Naive thymus-derived CD8-positive, alpha-beta T cell (primary cell): ENCODE measurements at places on chromosomes 2 and 18.

DNA sequence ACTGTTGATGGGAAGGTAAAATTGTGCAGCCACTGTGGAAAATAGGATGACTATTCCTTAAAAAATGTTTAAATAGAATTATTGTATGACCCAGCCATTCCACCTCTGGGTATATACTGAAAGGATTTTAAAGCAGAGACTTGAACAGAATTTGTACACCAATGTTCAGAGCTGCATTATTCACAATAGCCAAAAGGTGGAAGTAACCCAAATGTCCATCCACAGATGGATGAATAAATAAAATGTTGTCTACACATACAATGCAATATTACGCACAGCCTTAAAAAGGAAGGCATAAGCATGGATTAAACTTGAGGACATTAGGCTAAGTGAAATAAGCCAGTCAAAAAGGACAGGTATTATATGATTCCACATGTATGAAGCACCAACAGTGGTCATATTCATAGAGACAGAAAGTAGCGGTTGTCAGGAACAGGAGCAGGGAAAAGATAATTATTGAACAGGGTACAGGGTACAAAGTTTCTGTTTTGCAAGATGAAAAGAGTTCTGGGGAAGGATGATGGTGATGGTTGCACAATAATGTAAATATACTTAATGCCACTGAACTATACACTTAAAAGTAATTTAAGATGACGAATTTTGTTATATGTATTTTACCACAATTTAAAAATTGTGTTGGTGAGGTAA, 39.4 kb downstream of the EVA1A start:
- DNase-seq, result no peak

GRCh38 chr2:184589261-184589660, 9.1 kb upstream of the ZNF804A start:
- DNase-seq, result no peak

- DNase-seq, result no peak
These were observed 56.9 kb upstream of the ID2 start for GRCh38 chr2:8624855-8625398.

DNA sequence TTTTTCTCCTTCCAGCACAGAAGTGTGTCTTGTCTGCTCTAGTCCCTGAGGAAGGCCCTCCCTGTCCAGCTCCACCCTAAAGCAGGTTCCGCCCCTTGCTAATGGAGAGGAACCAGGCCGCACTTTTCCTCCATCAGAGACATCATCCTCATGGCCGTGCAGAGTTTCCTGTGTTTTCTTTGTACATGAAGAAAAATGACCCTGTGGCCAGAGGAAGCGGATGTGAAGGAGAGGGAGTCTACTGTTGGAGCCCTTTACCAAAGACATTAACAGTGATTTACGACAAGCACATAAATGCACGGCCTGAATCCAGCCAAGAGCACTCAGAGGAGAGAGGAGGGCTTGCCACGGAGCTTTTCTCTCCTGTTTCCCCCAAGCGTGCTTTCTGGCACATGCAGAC, 109.5 kb downstream of the RNF144A start:
- no peak for DNase-seq

GRCh38 chr2:126749537-126749936, 93.6 kb downstream of the GYPC start:
- no peak for DNase-seq

DNA sequence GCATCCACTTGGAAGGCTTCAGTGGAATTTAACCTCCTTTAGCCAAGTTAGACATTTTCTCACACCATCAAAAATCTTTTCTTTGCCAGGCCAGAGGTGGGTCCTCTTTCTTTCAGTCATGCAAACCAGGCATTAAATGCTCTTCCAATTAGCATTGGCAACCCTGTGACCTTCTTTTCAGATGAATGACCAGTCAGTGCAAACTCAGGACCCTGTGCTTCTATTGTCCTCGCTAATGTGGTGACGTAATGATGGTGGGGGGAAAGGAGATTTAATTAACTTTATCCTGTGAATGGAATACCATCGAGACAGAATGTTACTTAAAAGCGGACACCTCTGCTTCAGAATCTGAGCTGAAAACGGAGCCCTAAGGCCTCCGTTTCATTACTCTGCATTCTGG, 23.2 kb upstream of the STPG4 start:
- no peak for DNase-seq

DNA sequence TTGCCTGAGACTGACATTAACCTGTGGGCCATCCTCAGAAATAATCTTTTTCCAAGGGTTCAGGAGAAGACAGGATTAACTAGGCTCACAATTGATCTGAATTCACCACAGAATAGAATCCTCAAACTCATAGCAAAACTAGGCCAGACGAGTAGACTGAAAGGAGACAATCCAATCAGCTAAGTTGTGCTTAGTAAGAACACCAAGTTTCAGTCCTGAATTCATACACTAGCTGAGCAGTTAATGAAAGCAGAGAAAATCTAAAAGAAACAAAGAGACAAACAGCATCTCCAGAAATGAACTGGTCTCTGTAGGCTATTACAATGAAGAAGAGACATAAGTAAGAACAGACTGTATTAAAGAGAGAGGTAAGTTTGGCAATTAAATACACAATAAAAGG, 89.5 kb downstream of the GORASP2 start:
- DNase-seq, result no peak
